ENCODE measurements at places on chromosomes 16 and 17.

DNA sequence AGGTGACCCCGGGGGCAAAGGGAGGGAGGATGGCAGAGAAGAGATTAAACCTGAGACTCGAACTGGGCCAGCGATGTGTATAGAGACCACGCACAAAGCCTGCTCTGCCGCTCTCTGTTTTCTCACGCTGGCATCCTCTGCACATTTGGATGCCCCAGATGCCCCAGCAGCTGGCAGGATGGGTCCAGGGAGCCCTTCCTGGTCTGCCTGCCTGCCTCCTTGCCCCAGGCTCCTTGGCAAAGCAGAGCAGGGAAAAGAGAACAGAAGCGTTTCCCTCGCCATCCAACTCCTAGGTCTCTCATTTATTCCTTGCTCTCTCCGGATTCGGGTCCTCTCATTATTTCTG, 5.2 kb upstream of the PIPOX start:
- no peak for DNase-seq

DNA sequence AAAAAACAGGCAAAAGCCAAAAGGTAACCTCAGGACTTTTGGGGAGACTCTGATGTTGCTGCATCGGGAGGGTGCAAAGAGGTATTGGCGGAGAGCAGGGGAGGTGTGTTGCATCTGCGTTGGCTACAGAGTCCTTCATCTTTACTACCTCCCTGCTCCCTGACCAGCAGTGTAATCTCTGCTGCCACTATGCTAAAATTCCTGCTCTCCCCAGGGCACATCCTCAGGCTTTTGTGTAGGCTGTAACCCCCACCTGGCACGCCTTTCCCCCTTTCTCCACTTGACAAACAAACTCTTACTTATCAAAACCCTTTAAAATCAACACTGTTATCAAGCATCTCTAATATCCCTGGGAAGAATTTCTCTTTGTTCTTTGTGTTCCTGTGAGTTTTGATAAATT, 435.3 kb downstream of the HAPSTR1 start:
- DNase-seq = no peak

DNA sequence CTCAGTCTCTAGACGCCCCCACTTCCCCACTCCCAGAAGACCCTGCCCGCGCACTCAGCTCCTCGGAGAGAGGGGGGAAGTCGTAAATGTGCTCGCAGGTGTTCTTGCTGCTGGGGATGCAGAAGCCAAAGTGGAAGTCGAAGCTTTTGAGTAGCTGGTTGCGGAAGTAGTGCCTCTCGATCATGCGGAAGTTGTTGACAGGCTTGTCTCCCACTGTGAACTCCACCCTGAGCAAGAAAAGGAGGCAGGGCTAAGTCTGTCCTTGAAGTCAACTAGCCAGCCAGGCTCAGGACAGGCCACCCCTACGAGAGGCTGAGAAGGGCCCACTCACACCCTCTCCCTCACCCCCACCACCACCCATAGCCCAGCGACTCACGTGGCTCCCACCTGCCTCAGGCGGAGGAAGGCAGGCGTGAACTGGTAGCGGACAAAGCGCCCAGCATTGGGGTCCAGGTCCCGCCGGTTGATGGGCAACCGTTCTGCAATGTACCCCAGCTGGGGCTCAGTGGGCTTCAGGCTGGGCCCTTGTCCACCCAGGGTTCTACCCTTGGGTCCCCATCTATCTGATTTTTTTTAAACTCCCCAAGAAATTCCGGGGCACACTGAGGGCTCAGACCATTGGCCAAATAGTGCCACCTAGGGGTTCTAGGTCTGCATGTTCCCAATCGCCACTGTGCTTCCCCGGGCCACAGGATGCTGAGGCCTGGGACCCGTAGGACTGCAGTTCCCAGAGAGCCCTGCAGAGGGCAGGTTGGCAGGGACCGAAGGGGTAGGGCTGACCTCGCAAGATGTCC, 4.6 kb downstream of the UNC119 start:
- DNase-seq = peak; percentile 76

GRCh38 chr17:39450051-39450450, 1.0 kb downstream of the MED1 start:
- no peak for DNase-seq

DNA sequence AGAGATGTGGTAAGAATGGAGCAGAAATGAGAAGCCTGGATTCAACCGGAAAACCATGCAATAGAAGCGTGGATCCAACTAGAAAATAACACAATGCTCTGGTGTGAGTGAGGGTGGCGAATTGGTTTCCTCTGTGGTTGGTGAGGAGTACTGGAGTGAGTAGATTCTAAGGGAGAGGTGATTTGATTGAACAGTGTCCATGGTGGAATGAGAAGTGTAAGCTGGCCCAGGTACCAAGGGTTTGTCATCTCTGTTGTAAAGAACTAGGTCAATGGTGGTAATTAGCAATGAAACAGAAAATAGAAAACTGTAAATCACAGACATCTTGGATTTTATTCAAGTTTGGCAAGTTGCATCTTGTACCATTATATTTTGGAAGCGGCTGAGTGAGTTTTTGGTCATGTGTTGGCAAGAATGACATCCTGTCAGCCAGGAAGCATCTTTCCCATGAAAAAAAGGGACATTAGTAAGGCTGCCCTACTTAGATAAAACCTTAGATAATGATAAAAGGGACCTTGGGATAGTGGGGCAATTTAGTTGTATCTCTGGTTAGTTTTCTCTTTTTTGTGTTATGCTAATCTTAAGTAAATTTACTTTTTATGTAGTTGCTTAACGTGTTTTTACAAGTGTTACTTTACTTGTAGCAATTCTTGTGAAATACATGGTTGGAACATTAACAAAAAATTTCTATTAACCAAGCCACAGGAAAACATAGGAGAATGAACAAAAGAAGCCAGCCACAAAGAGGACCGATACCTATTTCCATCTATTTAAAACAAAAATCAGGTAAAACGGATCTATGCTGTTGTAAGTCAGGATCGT, 20.9 kb downstream of the HSD17B2 start:
- no peak for DNase-seq

DNA sequence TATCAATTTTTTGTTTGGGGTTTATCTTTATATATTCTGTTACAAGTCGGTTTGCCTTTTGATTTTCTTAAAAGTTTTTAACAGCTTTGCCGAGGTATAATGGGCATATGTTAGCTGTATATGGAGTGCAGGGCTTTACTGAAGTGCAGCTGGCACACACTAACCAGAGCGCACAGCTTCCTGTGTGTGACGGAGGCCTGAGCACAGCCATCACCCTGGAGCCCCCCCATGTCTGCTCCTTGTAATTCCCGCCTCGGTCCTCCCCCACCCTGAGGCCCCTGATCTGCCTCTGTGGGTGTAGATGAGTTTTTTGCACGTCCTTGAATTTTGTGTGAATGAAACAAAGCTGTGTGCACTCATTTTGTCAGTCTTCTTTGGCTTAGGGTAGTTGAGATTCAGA, 60.1 kb upstream of the ZNF750 start:
- DNase-seq = no peak

DNA sequence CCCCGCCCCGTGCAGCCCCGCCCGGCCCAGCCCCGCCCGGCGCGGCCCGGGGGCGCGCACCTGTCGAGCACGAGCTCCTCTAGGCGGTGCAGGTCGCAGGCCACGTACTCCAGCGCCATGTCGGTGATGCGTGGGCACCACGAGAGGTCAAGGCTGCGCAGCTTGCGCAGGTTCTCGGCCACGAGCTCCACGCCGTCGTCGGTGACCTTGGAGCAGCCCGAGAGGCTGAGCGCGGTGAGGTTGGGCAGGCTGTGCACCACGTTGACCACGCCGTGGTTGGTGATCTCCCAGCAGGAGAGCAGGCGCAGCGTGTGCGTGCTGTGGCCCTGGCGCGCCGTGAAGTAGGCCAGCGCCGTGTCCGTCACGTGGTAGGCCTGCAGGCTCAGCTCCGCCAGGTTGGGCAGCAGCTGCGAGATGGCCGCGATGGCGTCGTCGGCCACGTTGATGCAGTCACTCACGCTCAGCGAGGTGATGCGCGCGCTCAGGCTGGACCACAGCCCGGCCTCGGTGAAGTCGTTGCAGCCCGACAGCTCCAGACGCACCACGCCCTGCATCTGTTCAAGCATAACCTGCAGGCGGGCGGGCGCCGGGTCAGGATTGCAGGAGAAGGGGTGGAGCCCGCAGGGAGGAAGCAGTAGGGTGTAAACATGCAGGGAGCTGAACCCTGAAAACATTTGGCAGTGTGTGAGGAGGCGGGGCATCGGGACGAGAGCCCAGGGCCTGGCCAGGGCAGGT, 5.3 kb upstream of the WDR24 start:
- DNase-seq = peak; percentile 75

DNA sequence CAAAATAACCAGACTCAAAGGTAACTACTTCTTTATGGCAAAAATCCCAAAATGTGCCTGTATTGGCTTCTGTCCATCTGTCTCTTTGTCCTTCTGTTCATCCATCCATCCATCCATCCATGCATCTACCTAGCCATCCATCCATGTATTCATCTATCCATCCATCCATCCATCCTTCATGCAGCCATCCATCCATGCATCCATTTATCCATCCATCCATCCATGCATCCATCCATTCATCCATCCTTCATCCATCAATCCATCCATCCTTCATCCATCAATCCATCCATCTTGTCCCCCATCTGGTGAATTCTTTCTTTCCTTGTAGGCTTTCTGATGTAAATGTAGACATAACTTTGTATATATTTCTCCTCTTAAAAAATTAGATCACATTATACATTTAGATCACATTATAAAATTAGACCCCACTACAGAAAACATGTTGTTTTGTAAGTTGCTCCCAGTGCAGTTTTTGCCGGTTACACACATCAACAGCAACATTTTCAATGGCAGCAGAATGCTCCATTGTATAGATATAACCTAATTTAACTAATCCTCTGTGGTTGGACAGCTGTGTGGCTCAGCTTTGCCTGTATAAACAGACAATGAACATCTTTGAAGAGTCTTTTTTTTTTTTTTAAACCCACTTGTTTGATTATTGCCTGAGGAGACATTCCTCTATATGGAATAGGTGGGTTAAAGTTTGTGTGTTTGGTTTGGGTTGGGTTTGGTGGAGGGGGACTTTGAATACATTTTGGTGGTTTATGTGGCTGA, 72.0 kb downstream of the MSI2 start:
- no peak for DNase-seq

All from CD4-positive, alpha-beta T cell treated with Interleukin-17A for 1 hour (primary cell).